HEK293T (cell line): ENCODE measurements at places on chromosomes 1 and 21.
A peak's percentile ranks its signal among the peaks of the same experiment; 100 is the strongest.

DNA sequence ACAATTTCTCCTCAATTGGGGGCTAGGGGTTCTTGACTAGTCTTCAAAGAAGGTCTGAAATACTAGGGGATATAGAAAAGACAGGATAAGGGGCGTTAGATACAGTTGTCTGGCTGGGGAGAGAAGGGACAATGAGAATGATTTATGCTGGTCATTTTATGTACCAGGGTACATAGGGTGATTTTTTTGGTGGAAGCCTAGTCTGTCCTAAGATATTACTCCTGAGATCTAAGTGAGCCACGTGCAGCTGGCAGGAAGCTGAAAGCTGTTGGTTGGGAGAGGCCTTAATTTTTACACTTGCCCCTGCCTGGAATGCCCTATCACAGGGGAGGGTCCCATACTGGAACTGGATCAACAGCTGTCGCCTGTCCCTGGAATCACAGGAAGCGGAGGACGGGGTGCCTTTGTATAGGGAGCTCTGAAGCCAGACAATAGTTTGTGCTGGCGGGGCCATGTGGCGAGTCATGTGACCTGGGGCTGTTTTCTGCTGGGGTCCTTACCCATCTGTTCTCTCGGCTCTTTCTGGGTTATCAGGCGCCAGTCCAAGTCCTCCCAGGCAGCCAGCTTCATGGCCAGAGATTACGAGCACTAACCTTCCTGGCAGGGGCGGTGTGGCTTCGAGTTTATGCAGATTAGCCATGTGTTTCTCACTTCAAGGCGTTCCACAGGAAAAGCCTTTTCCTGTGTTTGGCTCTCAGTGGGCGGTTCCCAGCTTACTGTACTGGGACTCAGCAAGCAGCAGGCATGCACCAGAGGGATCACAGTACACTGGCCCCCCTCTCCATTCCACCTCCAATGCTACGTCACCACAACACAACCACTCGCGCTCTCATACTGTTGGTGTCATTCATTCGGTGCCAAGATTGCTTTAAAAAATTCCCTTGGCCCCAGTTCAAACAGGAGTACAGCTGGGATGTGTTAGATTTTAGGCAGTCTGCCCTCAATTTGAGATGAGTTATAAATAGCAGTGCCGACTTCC, 27.5 kb downstream of the ARID1A start:
- DNase-seq, result peak; percentile 45

DNA sequence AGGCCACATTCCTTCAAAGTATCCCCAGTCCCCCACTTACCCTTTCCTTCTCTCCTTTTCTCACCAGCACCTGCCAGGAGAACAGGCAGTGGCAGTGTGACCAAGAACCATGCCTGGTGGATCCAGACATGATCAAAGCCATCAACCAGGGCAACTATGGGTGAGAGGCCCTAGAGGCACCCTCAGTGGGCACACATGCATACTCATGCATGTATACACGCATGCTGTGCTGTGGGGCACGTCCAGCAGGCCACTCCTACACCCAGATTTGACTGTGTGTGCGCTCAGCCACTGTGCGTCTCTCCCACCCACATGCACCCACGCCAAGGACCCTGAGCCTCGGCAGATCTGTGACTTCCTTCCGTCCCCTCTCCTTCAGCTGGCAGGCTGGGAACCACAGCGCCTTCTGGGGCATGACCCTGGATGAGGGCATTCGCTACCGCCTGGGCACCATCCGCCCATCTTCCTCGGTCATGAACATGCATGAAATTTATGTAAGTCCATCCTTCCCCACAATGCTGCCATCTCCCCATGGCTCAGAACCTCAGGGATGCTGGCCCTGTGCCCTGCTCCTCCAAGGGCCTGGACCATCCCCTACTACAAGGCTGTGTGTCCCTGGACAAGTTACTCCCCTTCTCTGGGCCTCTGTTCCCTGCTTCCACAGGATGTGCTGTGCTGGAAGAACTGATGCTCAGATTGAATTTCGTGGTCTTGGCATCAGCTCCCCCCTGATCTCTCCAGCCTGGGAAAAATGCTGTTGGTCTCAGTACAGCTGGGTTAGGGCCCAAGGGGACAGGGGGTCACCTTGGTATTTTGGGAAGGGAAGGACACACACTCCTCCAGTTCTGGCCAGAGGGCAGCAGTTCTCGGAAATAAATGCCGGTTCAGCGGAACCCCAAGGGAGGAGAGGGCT, 7.0 kb downstream of the TINAGL1 start:
- DNase-seq, result peak; percentile 9

DNA sequence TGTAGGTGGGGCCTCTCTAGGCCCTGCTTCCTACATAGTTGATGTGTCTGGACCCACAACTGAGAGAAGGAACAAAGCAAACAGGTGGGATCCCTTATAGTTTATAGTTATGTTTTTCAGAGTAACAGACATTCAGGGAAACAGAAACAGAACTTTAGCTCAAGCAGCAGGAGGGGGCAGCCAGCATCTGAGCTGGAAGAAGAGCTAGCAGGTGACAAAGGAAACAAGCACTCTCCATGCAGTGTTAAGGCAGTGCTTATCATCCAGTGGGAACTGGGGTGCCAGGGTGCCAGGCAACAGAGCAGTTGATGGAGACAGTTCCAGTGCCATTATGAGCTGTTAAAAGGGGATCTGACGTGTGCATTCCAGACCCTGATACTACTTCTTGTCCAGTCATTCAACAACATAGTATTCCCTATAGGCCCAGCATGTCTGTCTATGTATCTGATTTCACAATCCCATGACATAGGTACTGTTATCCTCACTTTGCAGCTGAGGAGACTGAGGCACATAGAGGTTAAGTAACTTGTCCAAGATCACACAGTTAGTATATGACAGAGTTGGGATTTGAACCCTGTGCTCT, 13.5 kb downstream of the HIVEP3 start:
- no peak for DNase-seq

- no peak for DNase-seq
These were observed 173.5 kb downstream of the DISC1 start for GRCh38 chr1:231800108-231800507.

DNA sequence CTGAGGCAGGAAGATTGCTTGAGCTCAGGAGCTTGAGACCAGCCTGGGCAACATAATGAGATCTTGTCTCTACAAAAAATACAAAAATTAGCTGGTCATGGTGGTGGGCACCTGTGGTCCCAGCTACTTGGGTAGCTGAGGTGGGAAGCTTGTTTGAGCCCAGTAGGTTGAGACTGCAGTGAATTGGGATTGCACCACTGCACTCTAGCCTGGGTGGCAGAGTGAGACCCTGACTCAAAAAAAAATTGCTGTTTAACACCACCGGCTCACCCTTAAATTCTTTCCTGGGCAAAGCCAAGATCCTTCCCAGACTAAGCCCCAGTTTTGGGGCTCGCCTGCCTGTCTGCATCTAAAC, 6.6 kb upstream of the NSUN4 start:
- DNase-seq, result no peak
